CD4-positive, alpha-beta T cell treated with Interleukin-10 for 1 hour (primary cell): ENCODE measurements at places on chromosomes 1 and 21.
A peak's percentile ranks its signal among the peaks of the same experiment; 100 is the strongest.

- DNase-seq = no peak
Measured at GRCh38 chr1:8670371-8670818, 147.0 kb downstream of the RERE start.

DNA sequence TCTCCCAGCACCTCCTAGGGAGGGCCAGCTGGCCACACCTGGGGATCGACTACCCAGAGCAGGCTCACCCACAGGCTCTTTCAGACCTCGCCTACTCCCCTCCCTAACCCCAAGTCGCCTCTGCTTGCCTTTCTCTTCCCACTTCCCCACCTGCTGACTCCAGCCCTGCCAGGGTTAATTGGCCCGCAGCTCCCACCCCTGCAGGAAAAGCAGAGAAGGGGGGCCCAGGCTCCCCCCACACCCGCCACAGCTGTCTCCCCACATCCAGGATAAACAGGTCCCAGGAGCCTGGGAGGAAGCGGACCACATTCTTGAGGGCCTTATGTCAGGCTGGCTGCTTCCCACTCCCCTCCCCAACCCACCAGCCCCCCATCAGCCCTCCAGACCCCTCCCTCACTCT lies 45.0 kb downstream of the TAS1R2 start:
- no peak for DNase-seq

DNA sequence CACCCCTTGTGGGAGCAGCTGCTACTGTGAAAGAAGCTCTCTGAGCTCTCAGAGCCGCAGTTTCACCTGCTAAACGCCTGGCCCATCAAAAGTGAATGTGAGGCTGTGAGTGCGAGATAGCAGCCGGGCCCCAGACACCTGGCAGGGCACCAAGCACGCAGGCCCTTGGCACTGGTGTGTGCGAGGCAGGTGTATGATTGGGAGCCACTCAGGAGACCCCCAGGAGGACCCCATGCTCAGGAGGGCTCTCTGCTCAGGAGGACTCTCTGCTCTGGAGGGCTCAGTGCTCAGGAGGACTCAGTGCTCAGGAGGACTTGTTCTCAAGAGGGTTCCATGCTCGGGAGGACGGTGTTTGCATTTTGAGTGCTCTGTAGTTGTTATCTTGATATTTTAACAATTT lies 14.3 kb upstream of the ADARB1 start:
- no peak for DNase-seq

DNA sequence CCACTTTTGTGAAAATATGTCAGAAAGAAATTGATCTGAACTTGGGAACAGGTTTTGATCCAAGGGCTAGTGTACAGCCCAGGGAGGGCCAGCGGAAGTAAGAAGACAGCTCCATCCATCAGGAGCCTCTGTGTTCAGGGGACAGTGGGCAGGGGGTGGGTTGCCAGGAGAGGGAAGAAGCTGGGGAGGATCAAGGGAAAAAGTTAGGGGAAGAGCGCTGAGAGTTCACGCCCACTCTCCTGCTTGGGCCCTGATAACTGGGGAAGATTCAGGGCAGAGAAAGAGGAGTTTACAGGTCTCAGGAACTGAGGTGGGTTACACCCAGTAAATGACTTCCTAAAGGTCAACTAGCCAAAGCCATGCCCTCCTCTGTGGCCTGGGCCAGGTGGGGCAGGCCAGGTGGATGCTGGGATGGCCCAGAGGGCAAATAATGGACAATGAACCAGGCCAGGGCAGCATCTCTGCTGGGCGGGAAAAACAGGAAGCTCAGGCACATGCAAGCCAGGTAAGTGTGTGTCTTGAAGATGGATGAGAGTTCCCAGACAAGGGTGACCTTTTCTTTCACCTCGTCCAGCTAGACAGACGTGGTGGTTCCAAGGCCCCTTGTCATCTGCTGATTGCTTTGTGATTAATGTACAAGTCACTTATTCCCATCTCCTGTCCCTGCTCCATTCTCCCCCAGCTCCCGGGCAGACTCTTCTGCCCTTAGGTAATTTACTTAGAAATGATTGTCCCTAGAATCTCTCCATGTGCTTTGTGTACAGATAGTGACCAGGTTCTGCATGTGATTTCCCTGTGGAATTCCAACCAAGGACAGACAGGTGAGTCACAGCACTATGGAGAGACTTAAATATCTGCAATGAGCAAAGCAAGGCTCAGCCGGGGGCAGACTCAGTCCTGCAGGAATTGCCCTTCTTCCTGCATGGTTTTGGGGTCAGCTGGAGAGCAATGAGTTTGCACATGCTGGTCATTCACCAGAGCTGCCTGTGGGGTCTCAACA lies 57.0 kb downstream of the MDM4 start:
- DNase-seq = no peak

DNA sequence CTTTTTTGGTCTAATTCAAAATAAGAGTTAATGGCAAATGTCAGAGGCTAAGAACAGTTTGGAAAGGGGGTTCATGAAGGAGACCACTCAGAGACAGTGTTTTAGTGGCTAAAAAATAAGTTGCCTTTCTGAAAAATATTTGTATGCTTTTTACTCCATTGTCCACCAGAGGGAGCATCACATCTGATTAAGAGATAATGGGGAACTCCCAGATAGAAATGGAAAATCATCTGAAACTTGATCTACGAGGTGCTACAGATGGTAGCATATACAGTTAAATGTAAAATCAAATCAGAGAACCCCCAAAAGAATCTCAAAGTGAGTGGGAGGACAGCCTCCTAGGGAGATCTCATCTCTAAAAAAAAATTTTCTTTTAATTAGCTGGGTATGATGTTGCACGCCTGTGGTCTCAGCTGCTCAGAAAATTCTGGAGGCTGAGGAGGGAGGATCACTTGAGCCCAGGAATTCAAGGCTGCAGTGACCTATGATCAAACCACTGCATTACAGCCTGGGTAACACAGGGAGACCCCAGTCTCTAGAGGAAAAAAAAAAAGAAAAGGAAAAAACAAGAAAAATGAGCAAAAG lies 9.7 kb downstream of the SMYD3 start:
- peak; percentile 78 for DNase-seq

DNA sequence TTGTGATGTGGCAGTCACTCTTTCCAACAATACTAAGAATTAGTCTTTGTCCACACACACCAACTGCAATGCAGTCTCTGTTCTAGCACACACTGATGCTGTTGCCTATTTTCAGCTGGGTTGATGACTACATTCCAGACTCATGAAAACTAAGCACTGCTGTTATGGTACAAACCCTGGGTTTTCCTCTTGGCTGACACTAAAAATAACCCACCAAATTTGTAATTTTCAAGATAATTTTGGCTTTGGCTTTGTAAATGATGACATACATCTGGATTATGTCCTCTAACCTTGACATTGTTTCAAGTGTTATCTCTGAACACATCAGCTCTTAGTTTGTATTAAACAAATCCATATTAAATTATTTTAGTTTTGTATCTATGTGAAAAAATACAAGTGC lies 444.8 kb downstream of the PTPRC start:
- no peak for DNase-seq

DNA sequence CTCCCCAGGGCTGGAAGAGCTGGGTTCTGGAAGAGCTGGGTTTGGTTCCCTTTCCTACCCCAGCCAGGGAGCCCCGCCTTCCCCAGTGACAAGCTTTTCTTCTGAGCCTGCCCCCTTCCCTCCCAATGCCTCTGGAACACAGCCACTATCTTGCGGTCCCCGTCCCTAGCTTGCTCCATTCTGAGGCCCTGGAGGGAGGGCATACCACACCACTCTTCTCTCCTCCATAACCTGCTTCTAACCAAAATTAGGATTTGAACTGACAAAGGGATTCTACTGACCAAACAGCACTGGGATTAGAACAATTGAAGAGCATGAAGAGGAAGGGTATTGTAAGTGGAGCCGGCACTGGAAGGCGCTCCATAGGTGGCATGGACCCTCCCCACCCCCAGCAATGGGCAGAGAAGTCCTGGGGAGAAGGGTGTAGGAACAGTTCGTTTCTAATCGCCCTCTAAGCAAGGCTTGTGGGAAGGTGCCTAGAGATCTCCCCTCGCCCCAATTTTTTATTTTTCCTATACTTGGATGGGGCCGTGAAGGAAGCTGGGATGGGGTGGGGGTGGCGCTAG lies 690 bp downstream of the C1orf216 start:
- no peak for DNase-seq

GRCh38 chr21:43287795-43288755 lies 119.3 kb downstream of the CRYAA start:
- DNase-seq = no peak

- DNase-seq = no peak
Measured at GRCh38 chr1:9438431-9439073, 100.7 kb upstream of the SLC25A33 start.

DNA sequence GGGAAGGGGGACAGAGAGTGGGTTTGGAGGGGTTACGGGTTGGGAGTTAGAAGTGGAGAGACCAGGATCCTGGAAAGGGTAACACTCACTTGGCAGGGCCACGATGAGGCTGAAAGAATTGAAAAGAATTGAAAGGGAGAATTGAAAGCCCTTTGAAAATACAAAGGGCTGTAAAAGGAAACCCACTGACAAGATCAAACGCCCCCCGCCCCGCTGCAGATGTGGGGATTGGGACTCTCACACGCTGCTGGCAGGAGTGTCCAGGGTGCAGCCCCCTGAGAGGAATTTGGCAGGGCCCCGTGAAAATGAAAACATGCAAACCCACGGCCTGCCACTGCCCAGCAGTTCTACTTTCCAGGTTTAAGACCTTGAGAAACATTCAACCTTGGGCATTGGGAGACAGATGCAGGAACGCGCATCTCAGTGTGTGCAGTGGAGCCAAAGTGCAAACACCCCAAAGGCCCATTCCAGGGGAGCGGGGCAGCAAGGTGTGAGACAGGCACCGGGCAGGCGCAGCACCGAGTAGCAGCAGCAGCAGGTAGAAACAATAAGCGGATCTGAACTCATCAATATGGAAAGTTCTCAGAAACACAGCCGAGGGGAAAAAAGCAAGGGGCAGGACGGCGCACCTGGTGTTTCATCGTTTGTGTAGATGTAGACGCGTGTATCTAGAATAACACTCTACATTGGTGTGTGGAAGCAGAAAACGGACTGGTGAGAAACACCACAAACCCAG lies 8.3 kb upstream of the TNFRSF1B start:
- DNase-seq = no peak

DNA sequence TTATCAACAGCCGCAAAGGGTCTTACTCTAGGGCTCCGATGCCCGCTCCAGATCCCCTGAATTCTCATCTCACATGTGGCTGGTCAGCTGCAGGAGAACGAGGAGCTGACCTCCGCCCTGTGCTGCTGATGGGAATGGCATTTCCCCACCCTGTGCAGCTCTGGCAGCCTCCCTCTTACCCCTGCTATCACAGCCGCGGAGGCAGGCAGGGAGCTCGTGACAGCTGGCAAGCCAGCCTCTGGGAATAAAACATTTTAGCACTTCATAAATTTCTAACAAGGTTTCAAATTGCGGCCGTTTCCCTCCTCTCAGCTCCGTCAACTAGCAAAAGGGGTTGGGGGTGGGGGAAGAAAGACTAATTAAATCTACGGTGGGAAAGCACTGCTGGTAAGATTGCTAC lies 81.1 kb downstream of the DSCAM start:
- no peak for DNase-seq

DNA sequence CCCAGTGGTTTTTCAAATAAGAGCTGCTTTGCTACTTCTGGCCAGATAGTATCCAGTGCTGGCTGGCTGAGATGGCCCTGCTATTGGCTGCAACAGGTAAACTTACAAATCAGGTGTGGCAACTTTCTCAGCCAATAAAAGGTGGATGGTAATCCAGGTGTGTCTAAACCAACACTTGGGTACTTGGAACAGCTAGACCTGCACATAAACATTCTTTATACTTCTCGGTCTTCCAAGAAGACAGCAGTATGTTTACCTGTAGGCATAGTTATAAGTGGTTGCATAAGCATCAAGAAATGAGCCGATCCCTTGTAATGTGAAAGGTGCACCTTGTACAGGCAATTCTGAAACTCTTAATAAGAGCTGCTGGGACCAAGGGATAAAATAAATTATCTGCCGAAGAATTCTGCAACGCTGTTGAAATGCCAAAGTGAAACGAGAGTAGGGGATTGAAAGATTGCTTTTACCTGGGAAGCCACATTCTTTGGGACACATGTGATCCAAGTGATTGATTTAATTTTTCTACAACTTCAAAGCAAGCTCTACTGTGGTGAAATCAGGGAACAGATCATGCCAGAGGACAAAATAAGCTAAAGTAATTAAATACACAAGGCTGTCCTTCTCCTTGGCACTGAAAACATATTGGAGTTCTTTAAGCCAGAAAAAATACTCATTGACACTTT lies at the start of gene CLDN8:
Gene CLDN8 (minus strand): TSS at position 57 of the 683 bp plus-strand sequence. CDS start 172 bp downstream, outside the sequence.
- no peak for DNase-seq

DNA sequence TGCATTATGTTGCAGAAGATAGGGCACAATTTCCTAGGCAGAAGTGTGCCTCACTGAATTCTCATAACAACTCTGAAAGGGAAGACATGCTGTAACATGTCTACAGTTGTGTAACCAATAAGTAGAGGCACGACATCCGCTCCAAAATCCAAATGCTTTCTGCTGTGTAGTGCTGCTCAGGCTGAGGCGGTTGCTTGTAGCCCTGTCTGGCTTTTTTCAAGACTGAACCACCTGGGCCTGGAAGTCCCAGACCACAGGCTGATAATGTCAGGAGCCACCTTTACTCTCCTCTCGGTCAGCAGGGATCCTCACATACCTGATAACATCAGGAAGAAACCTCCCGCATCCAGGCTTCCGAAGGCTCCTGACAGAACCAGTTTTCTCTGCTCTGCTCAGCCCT lies 10.9 kb downstream of the AKNAD1 start:
- DNase-seq = no peak

GRCh38 chr1:111611986-111612385 lies 7.6 kb upstream of the RAP1A start:
- DNase-seq = no peak

GRCh38 chr1:63898428-63899196 lies 124.8 kb downstream of the ROR1 start:
- DNase-seq = no peak

GRCh38 chr1:103265551-103265950 lies 157.2 kb upstream of the COL11A1 start:
- no peak for DNase-seq

GRCh38 chr1:21814981-21815582 lies 3.0 kb downstream of the LDLRAD2 start:
- no peak for DNase-seq

DNA sequence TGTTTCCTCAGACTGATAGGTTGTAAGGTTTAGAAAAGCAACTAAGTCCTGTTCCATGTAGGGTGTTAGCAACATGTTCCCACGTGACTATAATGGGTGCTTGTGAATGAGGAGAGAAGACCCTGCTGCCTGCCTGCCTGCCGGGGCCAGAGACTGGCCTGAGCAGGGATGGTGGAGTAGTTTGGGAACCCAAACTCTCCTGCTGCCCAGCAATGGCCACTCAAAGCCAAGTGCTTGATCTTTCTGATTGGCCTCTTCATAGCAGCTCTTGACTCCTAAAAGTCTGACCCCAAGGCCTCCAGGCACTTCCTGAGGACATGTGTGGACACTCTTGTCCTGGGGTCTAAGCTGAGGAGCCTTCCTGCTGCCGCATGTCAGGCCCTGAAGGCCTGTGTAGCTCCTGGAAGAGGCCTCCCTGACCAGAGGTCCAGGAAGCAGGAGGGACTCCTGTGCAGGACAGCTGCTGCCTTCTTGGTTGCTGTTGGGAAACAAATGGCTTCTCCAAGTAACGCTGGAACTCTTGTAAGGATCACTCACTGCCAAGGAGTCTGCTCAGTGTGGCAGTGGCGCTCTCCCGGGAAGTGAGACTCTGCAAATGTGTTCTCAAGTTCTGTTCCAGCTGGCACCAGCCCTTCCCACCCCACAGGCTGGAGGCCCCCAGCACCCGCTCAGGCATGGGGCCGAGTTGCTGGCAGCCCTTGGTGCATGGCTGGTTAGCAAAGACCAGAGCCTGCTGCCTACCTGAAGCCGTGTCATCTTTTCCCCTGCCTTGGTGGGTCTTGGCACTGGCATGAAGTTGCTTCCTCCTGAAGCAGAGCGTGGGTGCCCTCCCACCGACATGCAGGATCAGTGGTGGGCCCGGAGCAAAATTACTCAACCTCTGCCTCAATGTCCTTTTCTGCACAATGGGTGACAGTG lies 35.5 kb downstream of the MAN1C1 start:
- no peak for DNase-seq
